ENCODE measurements at places on chromosomes 7 and 10.

DNA sequence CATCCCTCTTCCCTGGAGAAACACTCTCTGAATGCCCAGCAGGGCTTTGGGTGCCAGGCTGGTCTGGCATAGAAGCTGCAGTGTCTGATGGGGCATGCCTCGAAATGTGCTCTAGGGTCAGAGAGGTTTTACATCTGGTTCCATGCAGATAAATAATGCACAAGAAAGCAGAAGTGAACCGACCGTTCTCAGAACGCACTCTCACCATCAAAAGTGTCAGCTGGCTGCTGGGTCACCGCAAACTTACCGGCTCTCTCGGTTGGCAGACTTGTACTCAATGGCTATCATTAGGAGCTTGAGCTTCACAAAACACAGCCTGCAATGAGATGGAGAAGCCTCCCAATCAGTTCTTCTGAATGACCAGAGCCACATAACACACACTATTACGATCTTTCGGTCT lies 610.0 kb downstream of the KCNMA1 start:
- no peak for DNase-seq

GRCh38 chr7:15757041-15758000 lies 70.8 kb upstream of the MEOX2 start:
- DNase-seq: no peak

GRCh38 chr7:64320547-64321513 lies 7.1 kb downstream of the ZNF736 start:
- DNase-seq: no peak

- no peak for DNase-seq
Measured at GRCh38 chr10:63675171-63675570, 154.0 kb downstream of the REEP3 start.

DNA sequence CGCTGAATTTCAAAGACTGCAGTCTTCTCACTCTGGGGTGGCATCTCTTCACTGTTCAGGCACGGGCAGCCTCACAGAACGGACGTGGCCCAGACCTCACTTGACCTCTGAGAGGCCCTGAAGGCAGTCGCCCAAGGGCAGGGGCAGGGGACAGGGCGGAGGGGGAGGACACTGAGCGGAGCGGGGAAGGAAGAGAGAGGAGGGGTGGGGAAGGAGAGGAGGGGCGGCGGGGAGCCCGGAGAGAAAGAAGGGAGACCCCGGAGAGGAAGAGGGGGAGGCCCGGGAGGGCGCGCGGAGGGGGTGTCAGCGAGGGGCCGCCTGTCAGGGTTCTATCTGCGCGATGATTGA lies 58.7 kb upstream of the COMTD1 start:
- DNase-seq: no peak
